ENCODE measurements at places on chromosomes 6 and 20.

- no peak for DNase-seq
These were observed 21.1 kb downstream of the PDRG1 start for GRCh38 chr20:31930779-31931178.

DNA sequence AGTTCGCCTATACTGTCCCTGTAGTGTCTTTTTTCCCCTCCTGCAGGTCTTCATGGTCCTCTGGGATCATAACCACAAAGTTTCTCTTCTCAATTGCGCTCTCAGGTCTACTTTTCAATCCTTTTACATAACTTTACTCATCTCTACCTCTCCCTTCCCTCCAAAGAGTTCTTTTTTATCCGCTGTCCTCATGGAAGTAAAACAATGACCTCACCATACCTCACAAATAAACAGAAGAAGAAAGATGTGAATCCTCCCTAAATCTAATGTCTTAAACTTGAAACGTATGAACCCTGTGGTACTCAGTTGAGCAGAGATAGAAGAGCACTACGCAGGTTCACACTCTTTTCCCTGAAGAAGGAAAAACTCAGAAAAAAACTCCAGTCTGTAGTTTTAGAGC lies 12.1 kb upstream of the HLA-DQA1 start:
- DNase-seq = no peak

DNA sequence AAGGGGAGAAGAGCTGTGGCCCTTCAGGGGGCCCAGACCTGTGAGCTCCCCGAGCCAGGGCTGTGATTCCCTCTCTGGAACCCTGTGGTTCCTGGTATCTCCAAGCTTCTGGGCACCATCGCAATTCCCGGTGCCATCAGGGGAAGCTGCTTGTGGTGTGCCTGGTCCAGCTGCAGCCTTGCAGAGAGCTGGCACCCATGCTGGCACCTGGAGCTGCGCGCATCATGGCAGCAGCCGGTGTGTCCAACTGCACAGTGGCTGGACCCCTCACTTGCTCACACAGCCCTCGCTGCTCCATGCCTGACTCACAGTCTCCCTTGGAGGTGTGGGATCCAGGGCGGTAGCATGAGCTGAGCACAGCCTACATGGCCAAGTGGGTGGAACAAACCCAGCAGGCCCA lies 56.7 kb downstream of the IYD start:
- no peak for DNase-seq

GRCh38 chr20:17874271-17875105 lies 94.1 kb downstream of the SNX5 start:
- no peak for DNase-seq

GRCh38 chr6:21996425-21997118 lies 300.3 kb downstream of the PRL start:
- no peak for DNase-seq

GRCh38 chr6:143522039-143522600 lies 10.6 kb upstream of the FUCA2 start:
- no peak for DNase-seq

GRCh38 chr6:170047823-170048222 lies 243.1 kb downstream of the DLL1 start:
- no peak for DNase-seq

DNA sequence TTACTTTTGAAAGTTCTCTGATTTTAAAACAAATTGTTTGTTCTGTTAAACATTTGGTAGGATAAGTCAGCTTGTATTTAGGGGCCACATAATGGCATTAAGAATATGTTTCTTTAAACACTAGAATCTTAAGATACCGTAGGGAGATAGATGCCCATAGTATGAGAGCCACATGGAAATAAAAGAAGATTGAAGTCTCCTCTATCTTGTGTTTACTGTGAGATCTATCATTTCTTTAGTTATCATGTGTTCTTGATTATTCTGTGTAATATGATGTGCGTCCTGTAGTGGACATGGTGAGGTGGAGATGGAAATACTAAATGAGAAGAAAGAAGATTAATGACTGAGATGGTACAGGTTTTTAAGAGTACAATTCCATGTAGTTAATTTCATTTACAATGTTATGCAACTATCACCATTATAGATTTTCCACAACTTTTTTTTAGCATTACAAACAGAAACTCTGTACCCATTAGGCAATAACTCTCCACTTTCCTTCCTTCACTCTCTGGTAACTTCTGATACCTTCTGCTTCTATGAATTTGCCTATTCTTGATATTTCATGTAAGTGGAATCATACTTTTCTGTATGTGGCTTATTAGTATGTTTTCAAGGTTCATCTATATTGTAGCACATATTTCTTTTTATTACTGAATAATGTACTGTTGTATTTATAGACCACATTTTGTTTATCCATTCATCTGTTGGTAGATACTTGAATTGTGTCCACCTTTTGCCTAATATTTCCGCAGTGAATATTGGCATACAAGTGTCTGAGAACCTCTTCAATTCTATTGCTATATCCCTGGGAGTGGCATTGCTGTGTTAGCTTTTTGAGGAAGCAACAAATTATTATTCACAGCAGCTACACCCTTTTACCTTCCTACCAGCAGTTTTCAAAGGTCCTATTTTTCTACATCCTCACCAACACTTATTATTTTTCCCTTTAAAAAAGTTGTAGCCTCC lies 11.5 kb downstream of the RNF146 start:
- DNase-seq = no peak

- no peak for DNase-seq
These were observed 22.7 kb downstream of the OLIG3 start for GRCh38 chr6:137471497-137471896.

- no peak for DNase-seq
These were observed 20.7 kb downstream of the MTHFD1L start for GRCh38 chr6:150886155-150886554.

DNA sequence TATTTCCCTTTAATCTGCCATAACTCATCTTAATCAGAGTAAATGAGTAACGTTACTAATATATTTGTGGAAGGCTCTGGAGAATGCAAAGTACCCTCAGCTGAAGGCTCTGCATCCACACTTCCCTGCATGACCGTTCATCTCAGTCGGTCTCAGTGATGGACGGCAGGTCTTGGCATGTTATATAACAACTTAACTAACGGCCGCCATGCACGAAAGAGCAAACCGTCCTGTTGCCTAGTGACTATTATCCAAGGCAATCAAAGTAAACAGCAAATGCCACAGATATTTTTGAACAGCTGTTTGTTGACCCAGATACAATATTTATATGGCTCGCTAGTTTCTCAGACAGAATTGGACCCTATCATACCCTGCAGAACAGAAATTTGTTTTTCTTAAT lies 194.9 kb upstream of the SMLR1 start:
- DNase-seq = no peak

DNA sequence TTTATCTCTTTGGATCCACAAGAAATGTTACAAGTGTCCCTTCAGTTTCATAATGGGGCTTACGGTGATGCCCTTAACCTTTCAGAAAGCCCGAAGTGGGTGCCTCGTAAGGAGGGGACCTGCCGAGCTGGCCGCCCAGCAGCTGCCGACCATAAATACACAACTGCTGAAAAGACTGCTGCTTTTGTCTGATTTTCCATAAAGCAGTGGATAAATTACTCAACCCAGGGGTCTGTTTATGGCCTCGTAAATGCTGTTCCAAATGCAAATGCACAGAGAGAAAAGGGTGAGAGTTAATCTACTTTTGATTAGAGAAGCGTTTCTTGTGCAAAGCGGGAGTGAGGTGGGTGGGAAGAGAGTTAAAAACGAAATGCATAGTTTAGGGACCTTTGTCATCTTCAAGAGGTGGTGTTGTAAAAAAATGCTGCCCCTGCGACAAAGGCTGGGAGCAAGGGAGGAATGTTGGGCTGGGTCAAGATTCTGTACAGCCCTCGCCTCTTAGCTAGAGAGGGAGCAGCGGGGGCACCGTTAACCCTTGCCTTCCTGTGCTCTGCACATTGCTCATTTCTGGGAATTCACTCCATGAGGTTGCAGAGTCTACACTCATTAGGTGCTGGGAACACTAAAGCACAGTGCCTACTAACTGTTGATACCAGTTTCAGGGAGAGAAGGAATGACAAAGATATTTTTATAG lies 112.0 kb upstream of the MTHFD1L start:
- no peak for DNase-seq

DNA sequence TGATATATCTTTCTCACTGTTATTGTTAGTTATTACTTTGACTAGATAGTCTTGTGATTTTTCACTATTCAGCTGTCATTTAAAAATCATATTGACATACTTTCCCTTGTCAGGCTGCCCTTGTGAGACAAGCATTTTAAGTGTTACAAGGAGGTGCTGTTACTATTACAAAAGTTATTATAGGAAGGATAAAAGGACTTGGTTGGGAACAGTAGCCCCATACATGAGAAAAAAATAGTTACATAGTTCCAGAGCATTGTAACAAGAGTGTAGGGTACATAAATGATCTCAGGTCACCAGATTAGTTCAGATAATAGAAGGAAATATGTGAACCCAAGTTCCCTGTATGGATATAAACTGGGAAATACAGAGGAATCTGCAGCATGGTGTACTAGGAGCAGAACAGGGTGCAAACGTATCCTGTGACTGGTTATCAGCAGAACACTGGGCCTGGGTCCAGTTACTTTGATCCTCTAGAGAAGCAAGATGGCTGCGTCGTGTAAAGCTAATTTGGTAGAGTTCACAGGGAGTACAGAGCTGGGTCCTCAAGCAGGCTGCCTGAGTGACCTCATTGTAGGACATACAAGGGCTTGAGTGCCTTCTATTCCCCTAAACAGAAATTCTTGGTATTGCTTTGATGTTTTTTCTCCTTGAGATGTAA lies 38.5 kb upstream of the HDDC2 start:
- DNase-seq = no peak

GRCh38 chr6:27492631-27493190 lies 19.8 kb upstream of the ZNF184 start:
- DNase-seq = no peak

DNA sequence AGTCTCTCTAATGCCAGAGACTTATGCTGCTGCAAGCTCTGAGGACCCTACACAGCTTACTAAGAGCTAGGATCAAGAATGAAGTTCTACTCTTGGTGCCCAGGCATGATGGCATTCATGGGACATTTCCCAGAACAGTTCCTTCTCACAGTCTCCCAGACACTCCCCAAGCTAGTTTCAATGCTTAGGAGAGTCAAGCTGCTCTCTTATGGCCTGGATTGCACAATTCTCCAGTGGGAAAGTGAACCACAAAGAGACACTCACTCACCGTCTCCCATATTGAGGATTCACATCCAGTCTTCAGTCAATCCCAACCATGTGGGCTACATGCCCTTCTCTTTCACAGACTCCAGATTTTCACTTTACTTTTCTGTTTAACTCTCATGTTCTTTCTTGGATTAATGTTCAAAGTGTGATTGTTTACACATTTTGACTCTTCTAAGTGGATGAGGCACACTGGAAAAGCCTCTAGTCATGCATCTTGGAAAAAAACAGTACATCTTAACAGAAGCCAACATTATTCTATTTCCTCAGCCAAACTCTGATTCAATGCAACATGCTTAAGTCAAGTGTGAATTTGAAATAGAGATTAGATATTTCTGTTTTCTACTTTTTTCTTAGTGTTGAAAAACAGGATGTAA lies 447.8 kb upstream of the BTBD3 start:
- DNase-seq = no peak

DNA sequence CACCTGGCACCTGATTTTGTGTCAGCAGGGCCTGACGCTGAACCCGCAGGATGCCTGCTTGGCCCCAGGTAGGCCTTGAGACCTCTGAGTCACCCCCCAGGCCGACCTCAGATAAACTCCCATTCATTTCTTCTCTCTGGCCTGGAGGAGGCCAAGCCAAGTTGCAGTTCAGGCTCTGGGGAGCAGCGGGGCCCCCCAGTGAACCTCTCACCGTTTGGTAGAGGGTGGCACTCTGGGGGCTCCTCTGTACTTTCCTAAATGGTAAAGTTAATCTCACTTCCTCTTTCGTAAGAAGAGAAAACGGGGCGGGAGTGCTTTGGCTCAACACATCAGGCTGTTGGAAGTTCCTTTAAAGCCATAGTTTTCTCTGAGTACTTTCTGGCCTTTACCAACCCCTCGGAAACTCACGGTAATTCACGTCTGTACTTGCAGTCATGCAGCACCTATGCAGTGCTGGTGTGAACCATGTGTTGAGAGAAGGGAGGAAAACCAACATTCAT lies 2.8 kb downstream of the SIRPA start:
- DNase-seq = no peak

- peak; percentile 15 for DNase-seq
These were observed 636.1 kb downstream of the KIF16B start for GRCh38 chr20:15937179-15937578.

- DNase-seq = no peak
These were observed 1.8 kb downstream of the BTN3A1 start for GRCh38 chr6:26403893-26404292.

- no peak for DNase-seq
These were observed 31.7 kb downstream of the WRNIP1 start for GRCh38 chr6:2796861-2797260.

- DNase-seq = no peak
These were observed 1006.8 kb upstream of the MANEA start for GRCh38 chr6:94570581-94570980.

- no peak for DNase-seq
These were observed 48.5 kb upstream of the NT5E start for GRCh38 chr6:85401186-85402021.

- no peak for DNase-seq
These were observed 256.3 kb downstream of the ERMARD start for GRCh38 chr6:170007468-170008293.

- DNase-seq = no peak
These were observed 80.8 kb upstream of the EYS start for GRCh38 chr6:65787787-65788186.

- DNase-seq = no peak
These were observed 308.2 kb downstream of the CD83 start for GRCh38 chr6:14425805-14426204.

- DNase-seq = no peak
These were observed 267.2 kb upstream of the ECI2 start for GRCh38 chr6:4402477-4402976.

GRCh38 chr6:145772846-145773245 lies 37.5 kb upstream of the EPM2A start:
- no peak for DNase-seq

DNA sequence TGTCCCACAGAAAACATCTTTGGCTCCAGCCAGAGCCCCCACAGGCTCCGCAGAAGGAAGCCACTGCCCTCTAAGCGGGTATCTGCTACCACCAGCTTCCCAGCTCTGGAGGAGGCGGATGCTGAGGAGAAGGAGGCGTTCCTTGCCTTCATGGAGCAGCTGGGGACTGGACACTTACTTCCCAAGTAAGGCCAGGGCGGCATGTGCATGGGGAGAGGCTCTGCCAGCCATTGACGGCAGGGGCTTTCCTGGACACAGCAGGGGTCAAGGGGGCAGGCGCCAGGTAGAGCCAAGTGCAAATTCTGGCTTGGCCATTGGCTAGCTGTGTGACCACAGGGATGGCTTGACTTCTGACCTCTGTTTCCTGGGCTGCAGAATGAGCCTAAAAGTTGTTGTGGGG lies 17.8 kb downstream of the RAB44 start:
- no peak for DNase-seq

- DNase-seq = no peak
These were observed 245.7 kb downstream of the EPM2A start for GRCh38 chr6:145489583-145489982.
